ENCODE measurements at places on chromosomes 16 and 17.

DNA sequence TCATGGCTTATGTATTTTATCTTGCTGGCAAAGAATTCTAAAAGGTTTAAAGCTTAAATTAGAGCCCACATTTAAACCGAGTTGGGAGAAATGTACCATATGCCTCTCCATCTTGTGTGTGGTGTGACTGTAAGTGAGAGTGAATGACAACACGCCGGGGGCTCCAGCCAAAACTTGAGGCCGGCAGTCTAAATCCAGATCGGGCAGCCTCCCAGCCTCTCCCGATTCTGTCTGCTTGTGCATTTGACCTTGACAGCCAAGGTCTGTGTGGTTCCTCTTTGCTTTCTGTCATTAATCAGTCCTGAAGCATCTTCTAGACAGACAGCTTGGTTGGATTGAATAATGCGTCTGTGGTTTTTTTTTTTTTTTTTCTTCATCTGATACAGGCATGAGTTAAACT lies 1093.2 kb upstream of the EEF2KMT start:
- DNase-seq: no peak

DNA sequence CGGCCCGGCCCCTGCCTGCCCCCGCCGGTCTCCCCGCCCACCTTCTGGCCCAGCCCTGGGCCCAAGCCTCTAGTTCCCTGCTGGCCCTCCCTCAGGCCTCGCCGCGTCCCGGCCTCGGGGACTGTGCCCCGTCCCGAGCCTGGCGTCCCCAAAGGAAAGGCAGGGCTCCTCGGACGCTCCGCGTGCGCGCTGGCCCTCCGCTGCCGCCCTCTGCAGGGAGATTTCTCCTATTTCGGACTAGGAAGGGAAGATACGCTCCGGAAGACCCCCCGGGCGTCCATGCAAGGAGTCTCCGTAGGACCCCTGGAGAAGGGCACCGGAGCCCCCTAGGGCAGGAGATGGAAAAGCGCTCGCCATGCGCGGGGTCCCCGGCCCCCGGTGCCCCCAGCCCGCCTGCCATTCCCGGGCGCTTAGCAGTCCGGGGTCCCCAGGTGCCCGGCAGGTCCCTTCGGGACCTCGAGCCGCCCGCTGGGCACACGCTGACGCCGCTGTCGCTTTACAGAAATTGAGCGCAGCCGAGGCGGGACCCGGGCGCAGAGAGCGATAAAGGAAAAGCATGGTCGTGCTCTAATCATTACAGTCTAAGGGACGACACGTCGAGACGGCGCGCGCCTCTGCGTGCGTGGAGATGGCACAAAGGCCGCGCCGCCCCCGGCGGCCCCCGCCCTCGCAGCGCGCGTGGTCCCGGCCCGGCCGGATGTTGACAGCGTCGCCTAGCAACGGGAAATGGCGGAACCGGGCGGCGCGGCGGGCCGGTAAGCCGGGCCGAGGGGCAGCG lies at the start of gene CCDC40:
Gene CCDC40 (plus strand): TSS at position 706 of the 778 bp plus-strand sequence. CDS start 21 bp downstream, at position 727.
- DNase-seq: no peak

DNA sequence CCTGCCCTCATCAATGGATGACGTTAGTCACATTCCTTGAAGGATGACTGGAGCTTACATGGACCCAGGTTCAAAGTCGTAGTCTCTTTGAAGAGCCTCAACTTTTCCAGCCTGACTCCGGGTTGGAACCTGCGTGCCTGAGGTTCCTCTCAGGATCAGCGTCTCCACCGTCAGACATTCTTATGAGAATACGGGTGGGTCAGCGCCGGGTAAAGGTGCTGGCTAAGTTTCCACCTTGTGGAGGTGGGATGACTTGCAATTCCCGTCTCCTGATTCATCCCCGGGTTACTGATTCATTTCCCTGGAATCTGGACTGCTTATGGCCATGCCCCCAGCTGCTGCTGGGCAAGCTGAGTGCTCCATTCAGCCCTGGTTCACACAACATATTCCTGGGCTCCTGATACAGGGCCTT lies 38.9 kb upstream of the CMIP start:
- no peak for DNase-seq

DNA sequence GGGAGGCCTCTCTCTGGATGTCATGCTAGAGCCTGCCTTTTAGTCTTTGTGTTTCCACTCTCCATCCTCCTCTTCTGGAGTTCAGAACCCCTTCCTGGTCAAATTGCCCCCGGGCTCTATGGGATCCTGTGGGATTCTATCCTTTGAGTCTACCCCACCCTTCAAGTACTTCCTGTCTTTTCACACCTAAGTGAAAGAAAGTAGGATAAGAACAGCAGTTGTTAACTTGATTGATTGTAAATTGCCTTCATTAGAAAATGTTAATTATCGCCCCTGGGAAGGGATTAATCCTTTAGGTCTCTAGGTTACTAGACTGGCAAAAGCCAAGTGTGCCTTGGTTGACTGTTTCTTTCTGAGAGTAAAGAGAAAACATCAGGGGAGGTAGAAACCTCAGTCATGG lies 30.1 kb downstream of the PRKCB start:
- no peak for DNase-seq

DNA sequence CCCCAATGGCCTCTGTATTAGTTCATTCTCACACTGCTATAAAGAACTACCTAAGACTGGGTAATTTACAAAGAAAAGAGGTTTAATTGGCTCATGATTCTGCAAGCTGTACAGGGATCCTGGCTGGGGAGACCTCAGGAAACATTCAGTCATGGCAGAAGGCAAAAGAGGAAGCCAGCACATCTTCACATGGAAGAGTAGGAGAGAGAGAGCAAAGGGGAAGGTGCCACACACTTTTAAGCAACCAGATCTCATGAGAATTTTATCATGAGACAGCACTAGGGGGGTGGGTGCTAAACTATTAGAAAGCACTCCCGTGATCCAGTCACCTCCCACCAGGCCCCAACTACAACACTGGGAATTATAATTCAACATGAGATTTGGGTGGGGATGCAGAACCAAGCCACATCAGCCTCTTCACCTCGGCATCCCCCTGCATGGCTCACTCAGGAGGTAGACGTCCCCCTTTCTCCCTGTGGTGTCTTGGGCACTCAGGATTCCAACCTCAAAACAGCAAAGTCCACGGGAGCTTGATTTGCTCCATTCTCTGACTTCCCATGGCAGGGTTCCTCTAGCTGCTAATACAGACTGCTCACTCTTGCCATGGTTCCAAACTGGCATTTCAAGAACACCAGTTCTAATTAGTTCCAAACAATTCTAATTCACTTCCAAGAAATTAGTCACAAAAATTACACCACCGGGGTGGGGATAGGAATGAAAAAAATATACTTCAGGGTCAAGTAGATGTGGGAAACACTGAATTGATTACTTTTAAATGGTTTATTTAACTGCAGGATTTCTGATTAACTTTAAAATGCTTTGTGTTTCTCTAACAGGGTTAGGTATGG lies 203.8 kb upstream of the HSBP1 start:
- no peak for DNase-seq

- DNase-seq: no peak
These were observed 200.8 kb upstream of the KCNJ16 start for GRCh38 chr17:69874175-69874670.

- no peak for DNase-seq
These were observed 8.0 kb downstream of the SERPINF2 start for GRCh38 chr17:1750628-1751027.

- no peak for DNase-seq
These were observed 1.0 kb upstream of the SIRT7 start for GRCh38 chr17:81918832-81919545.

DNA sequence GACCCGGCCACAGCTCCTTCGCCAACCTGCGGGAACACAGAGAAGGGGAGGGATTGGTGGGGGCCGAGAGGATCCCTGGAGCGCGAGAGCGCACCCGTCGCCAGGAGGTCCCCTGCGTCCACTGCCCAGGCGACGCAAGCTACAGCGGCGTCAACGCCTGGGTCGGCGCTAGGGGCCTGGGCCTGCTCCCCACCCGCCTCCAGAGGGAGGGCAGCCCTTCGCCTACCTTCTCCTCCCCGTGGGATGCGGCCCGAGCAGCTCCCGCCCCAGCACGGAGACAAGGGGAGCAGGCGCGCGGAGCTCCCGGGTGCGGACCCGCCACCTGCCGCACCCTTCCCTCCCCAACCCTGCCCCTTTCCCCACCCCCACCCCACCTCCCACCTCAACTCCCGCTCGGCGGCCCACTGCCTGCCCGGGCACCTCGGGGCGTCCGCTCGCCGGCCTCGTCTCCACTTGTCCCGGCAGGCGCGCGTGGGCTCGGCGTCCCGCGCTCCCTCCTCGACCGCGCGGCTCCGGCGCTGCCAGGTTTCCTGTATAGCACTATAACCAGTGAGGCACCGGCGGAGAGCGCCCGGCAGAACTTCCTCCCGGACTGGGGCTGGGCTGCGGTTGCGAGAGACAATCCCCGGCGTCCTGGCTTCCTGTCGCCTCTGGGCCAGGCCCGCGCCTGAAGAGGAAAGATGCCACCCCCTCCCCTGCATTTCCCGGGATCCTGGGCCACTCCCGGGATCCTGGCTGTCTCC lies 119.1 kb upstream of the SMURF2 start:
- DNase-seq: no peak

All from esophagus squamous epithelium (tissue), 5 donors.